ENCODE measurements at places on chromosomes 2 and 18.

DNA sequence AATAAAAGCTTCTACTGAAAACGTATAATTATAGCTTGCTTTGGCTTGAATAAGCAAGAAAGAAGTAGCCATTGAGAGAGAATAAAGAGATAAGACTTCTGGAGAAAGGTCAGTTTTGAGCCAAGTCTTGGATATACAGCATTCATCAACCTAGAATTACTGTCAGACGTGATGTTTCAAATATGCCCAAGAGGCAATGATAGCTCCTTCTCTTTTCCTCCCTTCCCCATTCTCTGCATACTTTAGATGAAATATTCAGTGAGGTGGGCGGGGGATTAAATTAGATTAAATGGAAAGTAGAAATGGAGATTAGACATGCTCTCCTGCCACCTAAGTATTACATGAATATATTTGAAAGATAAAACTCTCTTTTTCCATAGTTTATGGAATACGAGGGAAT is 8.7 kb downstream of the ANTXR1 start:
- no peak for DNase-seq

- DNase-seq: no peak
These were observed 89.8 kb upstream of the SP3 start for GRCh38 chr2:174054926-174055325.

- DNase-seq: no peak
These were observed 30.9 kb upstream of the KCMF1 start for GRCh38 chr2:84940088-84940470.

GRCh38 chr2:8022908-8023640 is 658.8 kb upstream of the ID2 start:
- no peak for DNase-seq

GRCh38 chr18:24629921-24630320 is 169.5 kb downstream of the HRH4 start:
- no peak for DNase-seq

DNA sequence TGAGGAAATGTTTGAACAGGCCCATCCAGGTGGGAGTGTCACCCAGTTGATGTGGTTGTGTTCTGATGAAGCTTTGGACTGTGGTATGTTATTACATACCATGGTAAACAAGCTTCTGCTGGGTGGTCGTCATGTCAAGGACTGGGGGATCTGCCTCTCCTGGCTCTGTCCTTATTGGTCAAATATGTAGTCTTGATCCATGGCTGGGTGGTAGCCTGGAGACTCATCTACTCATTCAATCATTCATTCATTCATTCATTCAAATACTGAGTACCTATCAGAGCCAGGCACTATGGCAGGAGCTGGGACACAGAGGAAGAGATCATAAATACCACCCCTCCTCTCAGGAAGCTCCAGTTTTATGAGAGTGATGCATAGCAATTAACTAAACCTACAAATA is 60.8 kb downstream of the TACR1 start:
- DNase-seq: no peak

DNA sequence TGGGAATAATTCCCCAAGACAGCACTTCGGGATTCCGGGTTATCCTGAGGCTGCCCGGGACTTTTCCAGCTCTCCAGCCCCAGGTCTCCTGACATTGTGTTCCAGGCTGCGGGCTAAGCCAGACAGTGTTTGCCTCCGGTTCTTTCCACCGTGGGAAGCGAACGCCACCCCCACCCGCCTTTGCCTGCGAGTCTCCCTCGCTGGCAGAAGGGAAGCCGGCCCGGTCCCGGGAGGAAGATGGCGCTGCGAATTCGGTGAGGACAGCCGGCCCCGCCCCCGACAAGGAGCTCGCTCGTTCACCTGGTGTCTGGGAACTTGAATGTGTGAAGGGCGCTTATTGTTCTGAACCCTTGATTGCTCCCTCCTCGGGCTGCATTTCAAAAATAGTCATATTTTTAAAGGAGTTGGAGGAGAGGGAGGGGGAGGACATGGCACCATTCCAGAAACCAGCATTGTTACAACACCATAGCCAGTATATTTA is 2.9 kb downstream of the LRATD1 start:
- DNase-seq: peak; percentile 89

DNA sequence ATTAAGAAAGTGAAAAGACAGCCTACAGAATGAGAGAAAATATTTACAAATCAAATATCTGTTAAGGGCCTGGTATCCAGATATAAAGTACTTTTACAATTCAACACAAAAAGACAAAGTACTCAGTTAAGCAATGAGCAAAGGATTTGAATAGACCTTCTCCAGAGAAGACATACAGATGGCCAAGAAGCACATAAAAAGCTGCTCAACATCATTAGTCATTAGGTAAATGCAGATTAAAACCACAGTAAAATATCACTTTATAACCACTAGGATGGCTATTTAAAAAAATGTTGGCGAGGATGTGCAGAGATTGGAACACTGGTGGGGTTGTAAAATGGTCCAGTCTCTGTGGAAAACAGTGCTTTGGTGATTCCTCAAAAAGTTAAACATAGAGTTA is 38.9 kb downstream of the RAB31 start:
- DNase-seq: no peak

- DNase-seq: no peak
These were observed 22.9 kb downstream of the SLC66A2 start for GRCh38 chr18:79928563-79928960.

- no peak for DNase-seq
These were observed 305.0 kb upstream of the ERBB4 start for GRCh38 chr2:212843409-212844199.

DNA sequence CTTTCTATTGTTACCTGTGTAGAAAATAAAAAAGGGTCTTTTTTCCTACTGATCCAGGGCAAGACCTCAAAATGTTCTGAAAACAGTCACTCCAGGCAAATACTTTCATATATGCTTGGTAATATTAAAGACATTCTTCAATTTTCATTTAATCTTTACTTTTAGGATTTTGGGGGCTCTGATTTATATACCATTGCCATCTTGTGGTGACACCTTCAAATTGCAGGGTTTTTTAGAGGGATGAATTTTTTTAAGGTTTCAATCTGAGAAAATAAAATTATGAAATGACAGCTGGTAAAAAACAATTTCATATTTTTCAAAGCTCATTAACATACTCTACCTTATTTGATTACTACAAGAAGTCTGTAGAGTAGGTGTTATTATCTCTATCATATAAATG is 26.8 kb downstream of the MAPK4 start:
- no peak for DNase-seq

DNA sequence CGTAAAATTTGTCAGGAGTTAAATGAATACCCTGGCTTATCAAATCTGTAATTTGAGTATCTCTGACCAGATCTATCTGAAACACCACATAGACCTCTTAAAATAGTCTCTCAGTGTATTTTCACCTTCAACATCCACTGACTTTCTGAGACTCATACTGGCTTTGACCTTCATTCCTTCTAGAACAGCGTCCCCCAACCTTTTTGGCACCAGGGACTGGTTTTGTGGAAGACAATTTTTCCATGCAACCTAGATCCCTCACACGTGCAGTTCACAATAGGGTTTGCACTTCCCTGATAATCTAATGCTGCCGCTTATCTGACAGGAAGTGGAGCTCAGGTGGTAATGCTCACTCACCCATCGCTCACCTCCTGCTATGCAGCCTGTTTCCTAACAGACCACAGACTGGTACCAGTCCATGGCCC is 3.2 kb downstream of the NBAS start:
- no peak for DNase-seq

DNA sequence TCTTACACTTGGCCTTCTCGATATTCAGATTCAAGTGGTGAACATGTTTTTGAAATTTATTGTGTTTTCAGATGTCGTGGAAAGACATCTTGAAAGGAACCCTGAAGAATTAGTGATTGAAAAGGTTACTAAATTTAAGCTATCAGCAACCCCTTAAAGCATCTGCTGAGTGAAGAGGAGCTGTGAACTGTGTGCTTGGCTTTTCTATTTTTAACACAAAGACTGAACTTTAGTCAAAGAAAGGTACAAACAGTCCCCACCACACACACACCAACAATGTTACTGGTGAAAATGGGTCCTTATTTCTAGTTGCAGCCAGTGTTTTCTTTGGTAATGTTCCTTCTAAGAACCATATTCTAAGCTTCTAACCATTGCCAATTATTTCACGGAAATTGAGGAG is 95.1 kb downstream of the CYRIA start:
- no peak for DNase-seq

- no peak for DNase-seq
These were observed 41.7 kb upstream of the ZNF804A start for GRCh38 chr2:184556639-184557038.

GRCh38 chr2:59301466-59302402 is 1060.6 kb upstream of the FANCL start:
- no peak for DNase-seq

GRCh38 chr2:231138699-231139098 is 13.9 kb upstream of the HTR2B start:
- no peak for DNase-seq

DNA sequence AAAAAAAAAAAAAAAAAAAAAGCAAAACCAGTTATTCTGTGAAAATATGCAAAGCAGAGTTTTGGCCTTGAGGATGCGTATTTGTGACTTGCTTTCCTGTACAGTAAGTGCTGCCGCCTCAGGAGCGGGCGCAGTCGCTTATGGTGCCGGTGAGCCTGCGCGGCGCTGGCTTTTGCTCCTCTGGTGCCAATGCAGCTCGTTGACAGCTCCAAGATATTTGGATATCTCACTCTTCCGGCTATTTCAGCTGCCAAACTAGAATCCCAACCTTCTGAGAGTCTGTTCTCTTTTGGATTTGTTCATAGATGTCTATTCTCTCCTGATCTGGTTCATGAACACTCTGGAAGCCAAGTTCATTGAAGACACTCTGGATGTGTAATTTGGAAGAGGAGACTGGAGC is 184.1 kb downstream of the AGAP1 start:
- no peak for DNase-seq

DNA sequence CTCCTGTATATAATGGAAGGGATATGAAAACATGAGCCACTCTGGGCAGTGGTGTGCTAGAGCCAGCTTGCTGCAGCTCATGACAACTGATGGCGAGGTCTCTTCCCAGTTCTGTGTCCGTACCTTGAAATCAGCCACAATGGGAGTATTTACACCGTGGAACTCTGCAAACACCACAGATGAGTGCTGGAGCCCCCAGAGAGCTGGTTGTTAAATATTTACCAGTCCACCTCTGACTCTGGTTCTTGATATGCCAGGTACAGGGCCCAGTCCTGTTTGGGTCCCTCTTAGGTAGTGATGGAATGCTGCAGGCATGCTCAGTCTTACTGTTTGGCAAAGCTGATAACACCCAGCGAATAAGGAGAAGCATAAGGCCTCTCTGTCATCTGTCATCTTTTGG is 116.1 kb upstream of the GLI2 start:
- DNase-seq: peak; percentile 7

GRCh38 chr2:43941359-43941758 is 54.4 kb downstream of the LRPPRC start:
- no peak for DNase-seq

DNA sequence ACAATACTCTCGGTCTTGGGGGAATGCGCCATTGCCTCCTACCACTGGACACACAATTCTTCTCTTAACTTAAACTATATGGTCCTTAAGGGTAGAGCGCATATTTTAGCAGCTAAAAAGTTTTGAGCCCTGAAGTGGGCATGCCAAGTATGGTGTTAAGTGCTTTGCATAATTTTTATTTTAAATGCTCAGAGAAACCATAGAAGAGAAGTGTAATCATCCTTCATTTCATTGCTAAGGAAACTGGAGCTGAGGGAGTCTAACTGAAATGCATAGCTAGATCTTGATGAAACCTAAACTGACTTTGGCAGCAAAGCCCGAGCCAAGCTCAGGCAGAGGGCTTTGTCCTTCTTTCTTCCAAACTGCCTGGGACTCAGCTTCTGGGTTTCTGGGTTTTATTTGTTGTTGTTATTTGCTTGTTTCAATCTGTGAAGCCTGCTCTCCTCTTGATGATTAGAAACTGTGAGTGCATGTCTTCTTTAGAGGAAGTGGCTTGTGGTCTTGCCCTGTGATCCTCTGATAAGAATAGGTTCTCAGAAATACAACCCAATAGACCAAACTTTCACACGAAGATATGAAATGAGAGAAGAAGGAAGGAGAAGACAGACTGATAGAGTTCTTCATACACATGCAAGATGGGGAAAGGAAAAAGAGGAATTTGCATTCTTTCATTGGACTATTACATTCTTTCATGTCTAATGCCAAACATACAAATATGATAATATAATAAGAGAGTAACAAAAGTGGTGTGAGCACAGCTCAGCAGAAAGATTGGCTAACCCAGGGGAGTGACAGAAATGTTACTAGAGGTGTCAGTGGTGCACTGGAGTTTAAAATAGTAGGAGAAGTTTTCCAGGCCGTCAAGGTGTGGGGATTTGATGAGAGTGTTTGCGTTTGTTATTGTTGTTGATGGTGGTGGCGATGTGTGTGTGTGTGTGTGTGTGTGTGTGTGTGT is 7.5 kb upstream of the RNF144A start:
- DNase-seq: no peak

- DNase-seq: no peak
These were observed 184.0 kb downstream of the CELF4 start for GRCh38 chr18:37381554-37381953.

Data from RWPE2 (cell line).